GF-D8 (cell line): ENCODE measurements at places on chromosomes 6 and 20.

- no peak for DNase-seq
These were observed 7.3 kb upstream of the KCNG1 start for GRCh38 chr20:51029963-51030920.

DNA sequence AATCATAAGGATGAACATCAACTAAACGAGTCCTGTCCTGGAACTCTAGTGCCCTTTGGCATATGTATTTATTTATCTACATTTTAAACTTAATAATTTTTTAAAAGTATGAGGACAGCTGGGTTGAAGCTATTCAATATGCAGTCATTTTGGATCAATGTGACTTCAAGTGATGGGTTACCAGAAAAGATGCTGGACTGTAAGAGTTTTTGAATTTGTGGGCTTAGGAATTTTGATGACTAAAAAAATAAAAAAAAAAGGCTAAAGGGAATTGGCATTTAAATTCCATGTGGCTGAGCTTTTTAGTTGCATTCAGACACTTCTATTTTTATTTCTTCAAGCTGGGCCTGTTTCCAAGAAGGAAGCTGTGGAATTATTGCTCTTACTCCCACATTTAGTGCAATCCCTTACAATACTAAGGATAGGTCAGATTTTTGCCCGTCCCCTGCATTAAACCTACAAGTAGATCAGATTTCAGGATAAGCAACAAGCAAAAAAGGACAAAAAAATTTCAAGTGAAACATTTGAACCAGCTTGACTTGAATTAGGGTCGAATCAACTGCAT lies 704.2 kb upstream of the CITED2 start:
- DNase-seq = no peak

GRCh38 chr20:56630086-56630493 lies 984 bp downstream of the TFAP2C start:
- DNase-seq = no peak

GRCh38 chr20:50369225-50370035 lies 140.8 kb upstream of the PTPN1 start:
- no peak for DNase-seq

- DNase-seq = no peak
These were observed 91.3 kb upstream of the THEMIS start for GRCh38 chr6:127992144-127992543.

- DNase-seq = no peak
These were observed 125.5 kb downstream of the EPHA7 start for GRCh38 chr6:93293872-93294271.

- no peak for DNase-seq
These were observed 71.2 kb upstream of the SMIM8 start for GRCh38 chr6:87251225-87251624.
